Activated CD8-positive, alpha-beta memory T cell treated with anti-CD3 and anti-CD28 coated beads, Interleukin-2, amount 10 ng/mL, durations not matched to agents 7 days and 5 days (primary cell): ENCODE measurements at places on chromosomes 16 and 17.

DNA sequence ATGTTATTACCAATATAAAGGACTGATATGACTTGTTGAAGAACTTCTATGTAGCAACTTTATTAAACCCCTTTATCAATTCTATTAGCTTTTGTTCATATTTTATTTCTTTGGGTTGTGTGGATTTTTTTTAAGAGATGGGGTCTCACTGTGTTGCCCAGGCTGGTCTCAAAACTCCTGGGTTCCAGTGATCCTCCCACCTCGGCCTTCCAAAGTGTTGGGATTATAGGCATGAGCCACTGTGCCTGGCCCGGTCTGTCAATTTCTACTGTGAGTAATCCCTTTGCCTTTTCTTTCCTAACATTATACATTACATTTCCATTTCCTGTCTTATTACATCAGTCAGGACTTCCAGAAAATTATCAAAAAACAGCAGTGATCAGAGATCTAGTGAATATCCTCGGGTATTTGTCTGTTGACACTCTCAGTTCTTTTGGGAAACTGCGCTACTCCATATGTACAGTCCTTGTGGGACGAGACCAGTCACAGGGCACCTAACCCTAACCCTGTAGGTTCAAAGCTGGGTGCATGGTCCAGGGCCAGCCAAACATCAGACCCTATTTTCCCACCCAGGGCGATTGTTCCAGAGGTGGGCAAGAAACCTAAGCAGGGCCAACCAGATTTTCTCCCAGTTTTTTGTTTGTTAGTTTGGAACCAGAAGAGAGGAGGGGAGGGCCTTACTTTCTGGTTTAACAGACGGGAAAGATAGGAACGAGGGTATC, 1.7 kb upstream of the SLC47A1 start:
- DNase-seq = no peak

DNA sequence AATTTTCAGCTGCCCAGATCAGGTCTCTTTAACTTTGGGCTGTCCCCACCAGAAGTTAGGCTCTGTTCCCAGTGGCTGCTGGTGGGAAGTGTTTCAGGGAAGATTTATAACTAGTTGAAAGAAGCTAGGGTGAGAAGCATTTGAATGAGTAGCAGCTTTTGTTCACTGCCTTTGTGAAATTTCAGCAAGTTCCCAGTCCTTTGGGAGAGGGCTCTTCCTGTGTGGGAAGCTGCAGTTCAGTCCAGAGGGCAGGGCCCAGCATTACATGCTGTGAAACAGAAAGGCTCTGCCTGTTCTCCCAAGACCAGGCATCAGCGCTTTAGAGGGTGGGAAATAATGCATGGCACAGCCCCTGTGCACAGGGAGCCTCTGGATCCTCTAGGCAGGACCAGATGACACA, 17.8 kb downstream of the PROCA1 start:
- no peak for DNase-seq

DNA sequence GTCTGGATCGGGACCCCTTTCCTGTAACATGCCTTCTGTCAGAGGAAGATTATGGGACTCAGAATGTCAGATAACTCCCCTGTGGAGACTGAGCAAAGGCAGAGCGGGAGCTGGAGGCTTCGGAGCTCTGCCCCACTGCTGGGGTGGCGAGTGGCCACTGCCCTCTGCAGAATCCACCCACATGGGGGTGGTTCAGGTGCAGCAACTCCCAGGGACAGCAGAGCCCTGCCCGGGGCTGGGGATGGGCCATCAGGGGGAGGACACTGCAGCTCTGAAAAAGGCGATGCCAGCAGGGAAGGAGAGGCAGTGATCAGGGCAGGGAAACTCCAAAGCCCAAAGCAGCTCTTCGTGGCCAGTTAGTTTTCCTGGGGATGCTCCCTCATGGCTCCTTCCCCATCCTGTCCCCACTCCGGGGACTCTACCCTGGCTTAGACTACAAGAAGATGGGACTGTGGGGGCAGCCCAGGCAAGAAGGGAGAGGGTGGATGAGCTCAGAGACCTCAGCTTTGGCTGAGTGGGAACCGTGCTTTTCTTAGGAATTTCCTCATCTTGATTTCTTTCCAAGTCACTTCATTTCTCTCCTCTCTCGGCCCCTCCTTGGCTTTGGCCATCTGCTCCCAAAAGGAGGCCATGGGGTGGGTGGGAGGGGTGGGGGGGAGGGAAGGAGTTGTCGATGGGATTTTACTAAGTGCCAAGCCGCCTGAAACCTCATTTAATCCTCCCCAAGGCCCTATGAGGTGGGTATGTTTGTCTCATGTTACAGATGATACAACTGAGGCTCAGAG, 4.0 kb downstream of the CA4 start:
- no peak for DNase-seq

DNA sequence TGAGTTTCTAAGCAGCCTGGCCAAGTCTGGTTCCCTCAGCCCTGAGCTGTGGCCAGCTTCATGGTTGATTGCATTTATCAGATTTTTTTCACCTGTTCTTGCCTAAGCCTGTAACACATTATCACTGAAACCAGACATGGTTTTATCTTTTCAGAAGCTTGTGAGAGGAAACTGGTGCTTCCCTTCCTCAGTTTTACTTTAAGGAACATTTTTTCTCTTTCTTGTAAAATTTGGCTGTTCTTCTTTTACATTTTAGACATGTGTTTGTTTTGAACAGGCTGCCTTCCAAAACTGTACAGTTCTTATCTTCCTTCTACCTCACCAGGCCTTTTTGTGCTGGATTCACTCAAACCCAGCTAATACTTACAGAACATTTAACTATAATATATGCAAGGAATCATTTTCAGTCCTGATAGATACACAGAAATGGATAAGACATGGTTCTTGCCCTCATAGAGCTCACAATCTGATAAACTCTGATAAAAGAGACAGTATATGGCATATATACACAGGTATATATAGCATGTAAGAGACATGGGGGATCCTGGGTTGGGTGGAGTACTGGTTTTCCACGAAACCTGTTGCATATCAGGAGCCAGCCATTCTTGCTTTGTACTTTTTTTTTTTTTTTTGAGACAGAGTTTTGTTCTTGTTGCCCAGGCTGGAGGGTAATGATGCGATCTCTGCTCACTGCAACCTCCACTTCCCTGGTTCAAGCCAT, 44.5 kb downstream of the ZNRF1 start:
- no peak for DNase-seq

DNA sequence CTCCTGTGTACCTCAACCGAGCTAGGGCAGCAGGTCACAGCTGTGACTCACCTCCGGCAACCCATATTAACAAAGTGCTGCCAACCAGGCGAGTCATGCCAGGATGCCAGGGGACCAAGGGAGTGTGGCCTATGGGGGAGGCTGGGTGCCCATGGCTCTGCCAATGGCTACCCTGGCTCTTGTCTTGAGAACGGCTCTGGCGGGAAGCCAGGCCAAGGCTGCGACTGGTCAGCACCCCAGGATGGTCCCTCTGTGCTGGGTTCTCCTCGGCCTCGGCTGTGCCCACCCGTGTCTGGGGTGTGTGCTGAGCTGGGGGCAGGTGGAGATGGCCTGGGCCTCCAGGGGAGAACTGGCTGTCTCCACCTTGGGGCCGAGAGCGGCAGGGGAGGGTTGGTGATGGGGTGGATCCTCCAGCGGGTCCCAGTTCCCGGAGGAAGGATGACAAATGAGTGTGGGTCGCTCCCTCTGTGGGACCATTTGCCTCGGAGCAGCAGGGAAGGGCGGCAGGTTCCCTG, 75.8 kb downstream of the MRC2 start:
- DNase-seq = no peak

- no peak for DNase-seq
Observed at GRCh38 chr16:85166281-85166680, 54.0 kb upstream of the CIBAR2 start.

DNA sequence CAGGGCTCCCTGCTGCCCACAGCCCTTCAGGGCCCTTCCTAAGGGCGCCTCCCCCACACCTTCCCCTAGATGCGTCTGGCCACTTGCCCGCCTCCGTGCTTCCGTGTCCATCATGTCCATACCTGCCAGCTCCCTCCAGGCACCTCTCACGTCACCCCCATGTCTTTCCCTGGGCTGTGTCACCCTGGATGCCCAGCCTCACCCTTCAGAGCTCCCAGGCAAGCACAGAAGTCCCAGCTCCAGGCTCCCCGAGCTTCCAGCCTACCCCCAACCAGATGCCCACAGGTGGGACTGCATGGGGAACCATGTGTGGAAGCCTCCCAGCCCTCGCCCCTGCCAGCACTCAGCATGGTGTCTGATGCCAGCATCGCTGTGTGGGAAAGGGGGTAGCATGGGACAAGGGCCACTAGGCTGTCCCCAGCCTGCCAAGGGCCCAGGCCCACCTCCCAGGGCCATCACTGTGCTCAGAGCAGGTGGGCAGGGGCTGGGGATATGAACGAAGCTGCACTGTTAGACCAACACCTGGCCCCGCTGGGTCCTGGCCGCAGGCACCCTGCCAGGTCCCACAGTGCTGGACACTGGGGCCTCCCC, 1.9 kb upstream of the AXIN1 start:
- DNase-seq = no peak

GRCh38 chr17:54666559-54666958, 234.1 kb upstream of the TOM1L1 start:
- no peak for DNase-seq

DNA sequence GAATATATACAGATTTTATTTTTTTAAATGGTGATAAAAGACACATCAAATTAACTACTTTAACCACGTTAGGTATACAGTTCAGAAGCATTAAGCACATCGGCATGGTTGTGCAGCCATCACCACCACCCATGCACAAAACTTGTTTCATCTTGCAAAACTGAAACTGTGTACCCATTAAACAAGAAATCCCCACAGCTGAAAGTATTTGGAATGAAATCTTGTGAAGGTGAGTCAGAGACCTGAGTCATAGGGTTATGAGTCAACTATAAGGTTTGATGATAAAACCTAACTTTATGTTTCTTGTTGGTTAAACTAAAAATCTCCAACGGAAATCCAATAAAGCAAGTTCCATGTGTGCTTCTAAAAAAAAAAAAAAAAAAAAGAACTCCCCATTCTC, 561.6 kb upstream of the PSMD7 start:
- DNase-seq = no peak

DNA sequence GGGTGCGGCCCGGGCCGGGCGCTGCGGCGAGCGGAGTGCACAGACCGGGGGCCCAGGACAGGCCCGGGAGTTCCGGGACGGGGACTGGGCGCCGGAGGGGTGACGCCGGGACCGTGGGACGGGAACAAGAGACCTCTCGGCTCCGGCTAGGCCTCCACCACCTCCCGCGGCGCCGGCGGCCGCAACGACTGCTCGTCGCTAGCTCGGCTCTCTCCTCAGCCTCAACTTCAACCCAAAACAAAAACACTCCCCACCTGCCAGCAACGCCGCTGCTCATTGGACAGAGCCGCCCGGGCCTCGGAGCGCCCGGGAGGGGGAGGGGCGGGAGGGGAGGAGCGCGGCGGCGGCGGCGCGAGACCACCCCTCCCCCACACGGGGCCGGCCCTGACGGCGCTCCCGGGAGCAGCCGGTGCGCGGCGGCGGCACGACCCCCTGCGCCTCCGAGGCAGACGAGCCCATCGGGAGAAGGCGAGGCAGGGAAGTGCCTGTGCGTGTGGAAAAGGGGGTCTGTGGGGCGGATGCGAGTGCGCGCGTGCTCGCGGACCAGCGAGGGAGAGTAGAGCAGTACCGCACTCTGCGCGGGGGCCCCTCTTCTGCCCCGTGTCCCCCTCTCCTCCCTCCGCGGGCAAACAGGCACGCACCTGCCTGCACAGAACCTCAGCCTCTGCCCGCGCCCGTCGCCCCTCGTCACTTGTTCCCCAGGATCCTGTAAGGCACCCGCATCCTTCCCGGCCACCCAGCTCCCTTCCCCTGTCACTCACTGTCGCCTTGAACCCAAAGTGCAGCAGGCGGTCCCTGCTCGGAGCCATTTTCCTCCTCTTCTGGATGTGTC, at the start of gene FBXL20:
Gene FBXL20 (minus strand): TSS at position 215 of the 832 bp plus-strand sequence. CDS start 224 bp downstream, outside the sequence.
- DNase-seq = peak; percentile 94

DNA sequence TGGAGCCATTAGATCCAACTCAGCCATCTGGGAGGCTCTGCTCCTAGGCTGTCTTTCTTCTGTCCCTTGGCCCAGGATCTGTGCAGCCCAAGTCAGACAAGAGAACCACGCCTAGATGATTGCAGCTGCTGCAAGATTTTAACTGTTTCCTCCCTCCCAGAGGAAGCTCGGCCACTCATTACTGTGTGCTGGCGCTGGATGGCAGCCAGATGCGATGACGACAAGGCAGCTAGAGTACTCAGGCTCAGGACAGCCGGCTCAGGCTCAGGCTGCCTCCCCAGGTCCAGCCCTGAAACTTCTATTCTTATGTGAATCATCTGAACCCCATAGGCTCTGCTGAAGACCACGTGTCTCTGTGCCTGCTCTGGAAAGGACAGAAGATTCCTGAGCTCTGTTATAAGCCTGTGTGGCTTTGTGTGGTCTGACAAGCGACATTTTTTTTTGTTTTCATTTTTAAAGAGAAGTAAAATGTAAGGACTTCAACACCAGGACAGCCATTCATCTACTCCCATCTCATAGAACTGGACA, 32.1 kb upstream of the FBXW10B start:
- DNase-seq = peak; percentile 51

DNA sequence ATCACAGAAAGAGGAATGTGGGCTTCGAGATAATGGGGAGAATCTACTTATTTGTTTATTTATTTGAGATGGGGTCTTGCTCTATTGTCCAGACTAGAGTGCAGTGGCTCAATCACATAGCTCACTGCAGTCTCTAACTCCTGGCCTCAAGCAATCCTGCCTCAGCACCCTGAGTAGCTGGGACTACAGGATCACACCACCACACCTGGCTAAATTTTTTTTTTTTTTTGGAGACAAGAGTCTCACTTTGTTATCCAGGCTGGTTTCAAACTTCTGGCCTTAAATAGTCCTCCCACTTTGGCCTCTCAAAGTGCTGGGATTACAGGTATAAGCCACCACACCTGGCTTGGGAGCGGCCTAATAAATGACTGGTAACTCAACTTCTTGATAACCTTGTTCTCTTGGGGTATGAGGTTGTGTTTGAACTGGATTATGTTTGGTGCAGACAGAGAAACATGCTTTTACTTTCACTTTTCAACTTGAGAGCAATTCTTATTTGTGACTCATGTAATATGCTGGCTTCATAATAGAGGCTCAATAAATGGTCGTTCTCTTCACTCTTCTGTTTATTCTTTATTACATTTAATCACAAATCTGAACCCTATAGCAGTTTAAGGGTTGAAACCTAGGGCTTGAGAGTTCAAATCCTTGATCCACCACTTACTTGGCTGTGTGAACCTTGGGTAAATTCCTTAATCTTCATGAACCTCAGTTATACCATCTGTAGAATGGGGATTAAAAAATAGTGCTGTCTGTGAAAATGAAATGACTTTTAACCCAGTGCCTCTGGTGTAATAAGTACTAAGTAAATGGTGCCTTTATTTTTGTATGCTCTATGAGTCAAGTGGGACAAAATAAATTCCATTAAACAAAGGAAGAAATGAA, 129.1 kb upstream of the HS3ST2 start:
- no peak for DNase-seq

- no peak for DNase-seq
Observed at GRCh38 chr16:83948914-83949723, 3.9 kb upstream of the OSGIN1 start.

DNA sequence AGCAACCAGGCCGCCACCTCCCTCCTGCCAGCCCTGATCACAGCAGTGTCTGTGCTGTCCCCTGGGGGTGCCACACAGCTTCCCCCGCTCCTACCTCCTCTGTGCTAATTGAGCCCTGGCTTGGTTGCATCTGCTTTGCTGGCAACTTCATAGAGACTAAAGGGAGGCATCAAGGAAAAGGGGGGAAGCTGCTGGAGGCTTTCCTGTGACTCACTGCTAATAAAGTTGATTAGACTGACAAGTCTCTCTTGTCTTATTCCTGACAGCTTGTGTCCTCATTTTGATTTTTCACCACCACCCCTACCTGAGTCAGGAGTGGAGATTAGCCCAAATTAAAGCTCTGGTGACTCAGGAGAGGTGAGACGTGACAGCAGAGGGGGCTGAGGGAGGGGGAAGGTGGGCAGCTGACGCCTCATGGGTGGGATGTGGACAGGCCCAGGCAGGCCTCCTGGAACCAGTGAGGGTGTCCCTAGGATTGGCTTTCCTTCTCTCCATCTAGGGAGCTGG, 310.0 kb downstream of the CBLN1 start:
- DNase-seq = no peak
